ENCODE measurements at places on chromosomes 13 and 19. TPM values are rescaled to one million over a fixed set of nuclear protein-coding genes. Genes with fewer than 3 reads are reported as not detected.

The CGB8 gene
- polyA plus RNA-seq, result 0.27 TPM

The MRPL57 gene
- 30.1 TPM for polyA plus RNA-seq

The OR7C1 gene
- 0.11 TPM for polyA plus RNA-seq

The USHBP1 gene
- polyA plus RNA-seq, result 4.4 TPM

The SHISA7 gene
- polyA plus RNA-seq, result 0.11 TPM

The CD79A gene
- 74.4 TPM for polyA plus RNA-seq

The TMEM238 gene
- polyA plus RNA-seq, result 0.23 TPM

The ZNF225 gene
- polyA plus RNA-seq, result 3.2 TPM

The S1PR5 gene
- polyA plus RNA-seq, result 4.2 TPM

The GRIN3B gene
- polyA plus RNA-seq, result 0.09 TPM

The ONECUT3 gene
- 0.02 TPM for polyA plus RNA-seq

The MEIOSIN gene
- polyA plus RNA-seq, result 0.02 TPM

The BICRA gene
- 8.1 TPM for polyA plus RNA-seq

All from thymus (tissue), 14 donors.